ENCODE measurements at places on chromosomes 11 and 22. TPM values are rescaled to one million over a fixed set of nuclear protein-coding genes. Genes with fewer than 3 reads are reported as not detected.

Gene GRK3
- 2.3 TPM for total RNA-seq

GRCh38 chr11:88345408-88345807 lies 7.9 kb upstream of the CTSC start:
- DNase-seq = no peak

- DNase-seq = no peak
Observed at GRCh38 chr11:33064033-33064825, 24.9 kb downstream of the TCP11L1 start.

Gene TMEM25
- total RNA-seq = 6.2 TPM

Gene FGF3
- total RNA-seq = not detected

GRCh38 chr11:61626580-61627380 lies 45.9 kb upstream of the SYT7 start:
- peak; percentile 77 for DNase-seq

All from left colon (tissue), 2 donors.